Activated T-helper 1 cell treated with anti-CD3 and anti-CD28 coated beads, Interleukin-12 subunit alpha, Interleukin-12 subunit beta, Interleukin-2, Interleukin-4 antibody, amounts not matched to agents 30 ng/mL and 10 ng/mL and 1 ng/mL, durations not matched to agents 14 hours and 24 hours and 36 hours (primary cell): ENCODE measurements at places on chromosomes 5 and 9.

DNA sequence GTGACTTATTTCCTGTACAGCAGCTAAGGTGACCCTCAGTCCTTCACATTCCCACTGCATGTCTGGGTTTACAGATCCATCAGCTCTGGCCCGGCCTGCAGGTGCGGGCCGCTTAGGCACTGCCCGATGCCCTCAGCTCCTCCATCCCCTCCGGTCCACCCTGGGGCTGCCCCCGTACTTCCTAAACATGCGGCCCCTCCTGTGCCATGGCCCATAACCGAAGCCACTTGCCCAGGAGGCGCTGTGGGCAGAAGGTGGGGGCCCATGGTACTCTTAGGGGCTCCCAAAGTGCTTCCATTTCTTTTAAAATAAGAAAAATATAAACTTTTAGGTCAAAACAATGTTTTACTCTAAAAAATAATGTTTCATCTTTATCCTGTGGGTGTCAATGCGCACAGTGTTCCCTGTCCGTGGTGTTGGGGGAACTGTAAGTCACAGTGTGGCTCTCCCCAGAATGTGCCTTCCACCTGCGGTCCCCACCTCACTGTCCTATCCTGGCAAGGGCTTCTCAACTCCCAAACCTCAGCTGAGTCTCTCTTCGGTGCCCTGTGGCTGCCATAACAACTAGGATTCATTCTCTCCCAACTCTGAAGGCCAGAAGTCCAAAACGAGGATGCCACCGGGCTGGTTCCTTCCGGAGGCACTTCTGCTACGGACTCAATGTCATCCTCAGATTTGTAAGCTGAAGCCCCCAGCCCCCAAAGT lies 132.7 kb upstream of the LPCAT1 start:
- no peak for DNase-seq

DNA sequence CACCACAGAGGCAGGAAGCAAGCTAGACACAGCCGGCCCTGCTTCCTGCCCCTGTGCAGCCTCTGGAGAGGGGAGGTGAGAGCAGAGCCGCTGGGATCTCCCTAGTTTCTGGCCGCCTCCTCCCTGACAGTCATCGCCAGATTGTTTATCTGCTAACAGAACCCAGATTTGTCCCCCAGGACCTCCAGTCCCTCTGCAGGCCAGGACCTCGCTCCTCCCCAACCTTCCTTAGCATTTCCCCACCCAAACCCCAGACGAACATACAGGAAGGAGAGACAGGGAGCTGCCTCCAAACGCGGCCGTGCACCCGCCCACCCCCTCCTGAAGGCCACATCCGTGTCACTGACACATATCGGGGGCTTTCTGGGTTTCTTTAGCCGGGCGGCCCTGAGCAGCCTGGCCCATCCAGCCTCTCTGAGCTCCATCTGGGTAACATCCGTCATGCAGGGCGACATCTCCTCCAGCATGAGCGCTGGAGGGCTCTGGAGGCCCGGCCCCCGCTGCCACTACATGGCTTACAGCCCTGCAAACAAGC lies 47.5 kb downstream of the DBH start:
- peak; percentile 57 for DNase-seq

DNA sequence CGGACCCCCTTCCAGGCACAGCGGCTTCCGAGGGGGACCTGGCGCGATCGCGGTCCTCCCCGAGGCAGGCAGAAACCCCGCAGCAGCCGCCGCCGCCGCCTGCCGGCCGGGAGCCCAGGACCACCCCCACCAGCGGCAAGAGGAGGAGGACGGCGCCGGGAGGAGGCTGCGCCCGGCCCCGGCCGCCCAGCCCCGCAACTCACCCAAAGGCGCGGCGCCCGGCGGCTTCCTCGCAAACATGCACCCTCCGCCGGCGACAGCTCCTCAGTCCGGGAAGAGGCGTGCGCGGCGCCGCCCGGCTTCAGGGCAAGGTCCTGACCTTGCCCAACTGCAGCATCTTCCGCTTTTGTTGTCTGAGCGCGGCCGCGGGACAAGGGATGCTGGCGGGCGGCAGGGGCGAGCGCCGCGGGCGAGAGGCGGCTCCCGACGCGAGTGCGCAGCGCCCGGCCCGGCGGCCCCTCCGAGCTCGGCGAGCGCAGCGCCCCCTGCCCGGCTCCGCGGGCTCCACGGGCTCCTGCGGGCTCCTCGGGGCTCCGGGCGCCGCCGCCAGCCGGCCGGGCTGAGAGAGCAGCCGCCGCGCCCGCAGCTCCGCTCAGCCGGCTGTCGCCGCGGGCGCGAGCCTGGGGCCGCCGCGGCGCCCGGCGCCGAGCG lies 507 bp downstream of the CTNND2 start:
- no peak for DNase-seq

DNA sequence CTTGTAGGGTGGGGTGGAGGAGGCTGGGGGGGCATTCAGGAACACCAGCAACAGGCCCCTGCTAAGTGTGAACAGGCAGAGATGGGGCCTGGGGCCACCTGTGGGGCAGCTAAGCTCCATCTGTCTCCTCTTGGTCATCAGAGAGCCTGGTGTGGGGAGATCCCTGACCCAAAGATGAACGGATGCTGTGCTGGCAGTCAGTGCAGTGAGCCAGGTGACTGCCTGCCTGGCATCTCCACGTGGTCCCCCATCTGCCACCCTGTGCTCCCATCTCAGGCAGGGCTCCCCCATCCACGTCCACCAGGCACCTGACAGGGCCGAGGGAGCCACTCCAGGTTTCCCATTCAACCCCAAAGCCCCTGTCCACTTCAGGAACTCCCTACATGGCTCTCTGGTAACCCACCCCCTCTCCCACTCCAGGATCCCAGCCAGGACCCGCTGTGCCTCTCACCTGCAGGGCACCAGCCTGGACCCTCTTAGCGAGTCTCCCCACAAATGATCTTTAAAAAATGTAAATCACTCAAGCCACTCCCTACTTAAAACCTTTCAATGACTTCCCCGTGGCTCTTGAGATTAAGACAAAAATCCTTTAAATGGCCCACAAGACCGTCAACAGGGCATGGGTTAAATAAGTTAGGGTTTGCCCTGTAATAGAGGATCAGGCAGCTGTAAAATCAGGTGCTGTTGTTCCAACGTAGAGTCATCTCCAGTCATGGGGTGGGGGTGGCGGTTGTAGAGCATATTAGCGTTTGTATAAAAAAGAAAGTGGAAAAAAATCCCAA lies 60.8 kb downstream of the LMX1B start:
- DNase-seq: no peak

GRCh38 chr9:89377411-89377810 lies 59.1 kb downstream of the SECISBP2 start:
- DNase-seq: no peak

GRCh38 chr5:116355819-116356601 lies 218.6 kb downstream of the SEMA6A start:
- no peak for DNase-seq

DNA sequence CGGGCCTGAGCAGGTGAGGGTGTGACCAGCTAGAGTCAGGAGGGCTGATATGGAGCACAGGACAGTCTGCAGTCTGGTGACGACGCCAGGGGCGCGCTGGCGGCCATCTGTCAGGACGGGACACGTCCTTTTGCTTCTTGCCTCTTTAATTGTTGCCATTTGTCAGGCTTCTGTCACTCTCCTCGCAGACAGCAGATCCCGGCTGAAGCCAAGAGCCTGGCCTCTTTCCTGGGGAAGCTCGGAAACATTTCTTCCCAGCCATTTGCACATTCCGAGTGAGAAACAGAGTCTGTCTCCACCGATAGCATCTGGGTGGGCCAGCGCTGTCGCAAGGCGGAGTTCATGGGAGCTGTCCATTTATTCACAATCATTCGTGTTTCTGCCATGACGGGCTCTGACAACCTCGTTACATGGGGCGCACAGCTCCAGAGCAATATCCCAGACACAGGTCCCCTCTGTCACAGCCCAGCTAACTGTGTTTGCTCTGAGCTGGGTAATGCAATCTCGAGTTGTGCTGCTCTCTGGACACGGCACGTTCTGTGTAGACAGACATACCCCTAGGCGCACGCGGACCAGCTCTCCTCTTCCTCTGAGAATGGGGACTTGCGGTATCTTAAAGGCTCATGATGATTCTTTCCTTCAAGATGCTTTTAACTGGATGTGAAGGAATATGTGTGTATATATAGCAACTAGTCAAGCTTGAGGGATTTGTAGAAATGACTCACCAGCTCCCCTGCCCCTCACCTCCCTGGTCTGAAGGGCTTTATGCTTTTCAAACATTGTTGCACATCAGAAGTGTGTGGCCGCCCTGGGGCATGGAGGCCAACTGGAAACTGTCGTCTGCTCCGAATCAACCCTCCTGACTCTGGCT lies 105.3 kb upstream of the FCN2 start:
- no peak for DNase-seq

DNA sequence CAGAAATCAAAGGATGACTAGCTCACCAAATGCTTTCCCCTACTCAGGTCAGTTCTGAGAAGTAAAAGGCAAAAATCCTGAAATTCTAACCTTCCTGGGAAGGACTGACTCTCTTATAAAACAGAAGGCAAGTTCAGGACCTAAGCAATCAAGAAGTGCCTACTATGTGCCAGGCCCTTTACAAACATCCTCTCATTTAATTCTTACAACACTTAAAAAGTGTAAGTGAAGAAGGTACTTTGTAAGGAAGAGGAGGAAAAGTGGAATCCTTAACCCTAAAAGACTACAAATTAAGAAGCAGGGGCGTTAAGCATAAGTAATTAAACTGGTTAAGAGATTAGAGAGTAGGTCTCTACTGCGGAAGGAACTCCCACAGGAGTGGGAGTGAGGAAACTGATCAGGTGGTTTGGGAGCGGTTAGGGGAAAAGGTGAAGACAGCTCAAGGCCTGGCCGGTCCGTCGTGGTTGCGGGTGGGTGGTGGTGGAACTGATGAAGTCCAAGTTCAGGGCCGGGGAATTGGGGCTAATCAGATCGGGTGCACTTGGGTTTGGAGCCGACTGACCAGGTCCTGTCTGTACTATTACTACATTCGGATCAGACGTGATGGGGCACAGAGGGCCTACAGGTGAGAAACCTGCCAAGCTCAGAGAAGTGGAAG lies 839 bp downstream of the MED27 start:
- DNase-seq: no peak

DNA sequence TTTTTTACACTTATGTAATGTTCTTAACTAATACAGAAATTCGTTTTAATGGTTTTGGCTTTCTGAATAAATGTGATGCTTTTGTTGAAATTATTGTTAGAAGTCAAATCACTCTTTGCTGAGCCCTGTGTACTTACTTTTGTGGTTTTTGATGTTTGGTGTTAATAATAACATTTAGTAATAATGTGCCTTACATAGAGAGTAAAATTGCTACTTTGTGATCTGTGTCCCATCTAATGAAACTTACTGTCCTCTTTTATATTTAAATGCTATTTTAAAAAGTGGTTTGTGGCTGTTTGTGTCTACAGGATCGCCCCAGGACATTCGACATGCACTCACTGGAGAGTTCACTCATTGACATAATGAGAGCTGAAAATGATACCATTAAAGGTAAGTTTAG lies 22.1 kb downstream of the CPEB4 start:
- no peak for DNase-seq

GRCh38 chr5:132473019-132473531 lies 17.5 kb downstream of the IRF1 start:
- peak; percentile 82 for DNase-seq

GRCh38 chr5:128574041-128574440 lies 36.0 kb upstream of the FBN2 start:
- DNase-seq: no peak

DNA sequence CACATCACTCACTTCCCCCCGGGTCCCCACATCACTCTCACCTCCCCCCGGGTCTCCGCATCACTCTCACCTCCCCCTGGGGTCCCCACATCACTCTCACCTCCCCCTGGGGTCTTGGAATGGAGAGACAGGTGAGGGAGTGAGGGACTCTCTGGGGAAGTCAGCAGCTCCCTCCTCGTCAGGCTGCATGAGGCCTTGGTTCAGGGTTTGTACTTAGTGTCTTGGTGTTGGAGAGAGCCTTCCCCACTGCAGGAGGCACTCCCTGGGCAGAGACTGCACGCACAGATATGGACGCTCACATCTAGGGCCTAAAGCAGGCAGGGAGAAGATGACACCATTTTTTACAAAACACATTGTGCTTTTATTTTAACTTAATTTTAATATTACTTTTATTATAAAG lies 56.5 kb upstream of the IRX4 start:
- DNase-seq: no peak

- DNase-seq: no peak
Measured at GRCh38 chr5:68544648-68545552, 329.3 kb downstream of the PIK3R1 start.

GRCh38 chr9:35940458-35941407 lies 17.2 kb downstream of the OR2S2 start:
- no peak for DNase-seq

DNA sequence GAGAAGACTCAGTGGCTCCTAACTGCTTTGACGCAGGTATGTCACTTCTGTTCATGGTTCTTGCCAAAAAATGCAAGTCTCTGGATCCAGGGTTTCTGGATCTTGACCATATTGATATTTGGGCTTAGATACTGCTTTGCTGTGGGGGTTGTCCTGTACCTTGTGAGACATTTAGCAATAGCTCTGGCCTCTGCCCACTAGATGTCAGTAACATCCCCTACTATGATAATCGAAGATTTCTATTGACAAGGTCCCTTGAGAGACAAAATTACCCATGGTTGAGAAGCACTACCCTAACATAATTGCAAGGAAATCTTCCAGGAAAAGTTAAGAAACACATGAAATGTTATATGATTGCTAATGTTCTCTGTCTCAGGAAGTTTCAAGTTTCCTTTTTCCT lies 285.4 kb downstream of the TMEM232 start:
- DNase-seq: no peak

DNA sequence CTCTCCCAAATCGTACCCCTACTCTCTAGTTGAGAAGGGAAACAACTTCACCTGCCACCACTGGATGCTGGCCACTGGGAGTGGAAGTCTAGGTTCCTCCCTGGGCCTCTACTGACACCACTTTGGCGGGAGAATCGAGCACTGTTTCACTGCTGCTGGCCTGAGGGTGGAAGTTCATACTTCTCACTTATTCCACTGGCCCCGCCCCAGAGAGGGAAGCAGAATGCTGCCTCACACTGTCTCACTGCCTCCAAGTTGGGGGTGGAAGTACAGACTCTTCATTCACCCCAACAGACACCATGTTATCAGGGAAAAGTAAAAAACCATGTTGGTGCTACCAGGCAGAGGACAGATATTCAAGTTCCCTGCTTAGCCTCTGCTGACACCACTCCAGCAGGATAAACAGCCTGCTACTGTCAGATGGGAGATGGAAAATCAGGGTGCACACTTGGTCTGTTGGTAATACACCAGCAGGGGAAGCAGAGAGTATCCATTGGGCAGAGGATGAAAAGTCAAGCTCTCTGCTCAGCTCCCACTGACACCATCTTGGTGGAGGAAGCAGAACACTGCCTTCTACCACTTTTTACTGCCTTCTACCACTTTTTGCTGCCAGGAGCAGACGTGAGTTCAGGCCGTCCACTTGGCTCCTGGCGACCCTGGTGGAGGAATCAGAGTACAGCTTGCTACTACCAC lies 159.4 kb downstream of the SIL1 start:
- no peak for DNase-seq
